Activated CD4-positive, alpha-beta T cell treated with anti-CD3 and anti-CD28 coated beads, Interleukin-2, amount 50 U/mL, for 48 hours (primary cell): ENCODE measurements at places on chromosomes 1 and 21.

- DNase-seq = no peak
Observed at GRCh38 chr1:22365331-22366295, 86.0 kb upstream of the ZBTB40 start.

DNA sequence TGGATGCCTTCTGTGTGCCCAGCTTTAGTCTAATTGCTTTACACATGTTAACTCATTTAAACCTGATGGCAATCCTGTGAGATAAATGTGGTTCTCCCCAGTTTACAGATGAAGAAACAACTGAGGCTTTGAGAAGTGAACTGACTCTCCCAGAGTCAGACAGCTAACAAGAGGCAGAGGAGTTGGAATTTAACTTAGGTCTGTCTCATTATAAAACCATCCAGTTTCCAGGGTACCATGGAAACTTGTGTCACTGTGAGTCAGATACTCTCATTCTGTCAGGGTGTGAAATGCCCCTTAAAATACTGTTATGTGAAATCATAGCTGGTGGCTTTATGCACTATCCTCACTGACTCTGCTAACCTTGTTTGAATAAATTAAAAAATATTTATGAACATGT is 206.6 kb downstream of the PBX1 start:
- no peak for DNase-seq

- DNase-seq = no peak
Observed at GRCh38 chr1:220579317-220579716, 51.4 kb downstream of the MARK1 start.

DNA sequence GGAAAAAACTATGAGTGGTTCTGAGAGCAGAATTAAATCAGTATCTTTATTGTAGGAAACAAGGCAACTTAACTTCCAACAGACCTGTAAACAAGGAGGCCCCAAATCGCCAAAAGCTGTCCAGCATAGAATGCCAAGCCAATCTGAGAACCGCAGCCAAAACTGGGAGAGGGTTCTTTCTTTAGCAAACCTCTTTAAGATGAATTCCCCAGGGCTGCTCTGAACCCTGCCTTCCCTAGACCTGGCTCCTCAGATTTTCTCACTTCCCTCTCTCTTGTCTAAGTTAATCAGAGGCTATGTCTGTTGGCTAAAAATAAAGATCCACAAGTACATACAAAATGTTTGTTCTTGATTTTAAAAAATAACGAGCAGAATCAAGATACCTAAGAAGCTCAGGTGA is 141.4 kb downstream of the SMYD3 start:
- no peak for DNase-seq

GRCh38 chr1:2049718-2050431 is at the start of gene PRKCZ:
PRKCZ (plus strand) TSS chr1:2050411; CDS start chr1:2050631, 220 bp downstream.
- DNase-seq = peak; percentile 91

DNA sequence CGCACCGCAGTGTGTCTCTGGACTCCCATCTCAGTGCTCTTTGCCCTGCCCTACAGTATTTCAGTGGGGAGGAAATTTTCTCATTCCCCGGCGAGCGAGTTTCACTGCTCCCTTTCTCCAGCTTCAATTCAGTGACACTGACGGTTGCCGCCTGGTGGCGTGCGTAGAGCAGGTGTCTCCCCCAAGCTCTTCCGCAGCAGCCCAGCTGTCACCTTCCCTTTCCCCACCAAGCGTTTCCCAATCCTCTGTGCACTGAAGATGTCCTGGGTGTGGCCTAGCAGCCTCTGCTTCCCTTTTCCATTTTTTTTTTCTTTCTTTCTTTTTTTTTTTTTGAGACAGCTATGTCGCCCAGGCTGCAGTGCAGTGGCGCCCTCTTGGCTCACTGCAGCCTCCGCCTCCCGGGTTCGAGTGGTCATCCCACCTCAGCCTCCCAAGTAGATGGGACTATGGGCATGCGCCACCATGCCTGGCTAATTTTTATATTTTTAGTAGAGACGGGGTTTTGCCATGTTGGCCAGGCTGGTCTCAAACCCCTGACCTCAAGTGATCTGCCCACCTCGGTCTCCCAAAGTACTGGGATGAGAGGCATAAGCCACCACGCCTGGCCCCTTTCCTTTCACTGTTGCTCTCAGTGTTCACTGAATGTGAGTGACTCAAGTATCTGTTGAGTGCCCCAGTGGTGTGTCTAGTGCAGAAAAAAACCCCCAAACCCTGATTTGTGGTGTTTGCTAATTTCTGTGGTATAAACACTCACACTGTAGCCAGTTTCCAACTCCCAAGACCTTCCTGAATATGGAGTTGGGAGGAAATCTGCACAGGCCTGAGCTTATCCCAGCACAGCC is 30.1 kb downstream of the TNFRSF1B start:
- DNase-seq = no peak

DNA sequence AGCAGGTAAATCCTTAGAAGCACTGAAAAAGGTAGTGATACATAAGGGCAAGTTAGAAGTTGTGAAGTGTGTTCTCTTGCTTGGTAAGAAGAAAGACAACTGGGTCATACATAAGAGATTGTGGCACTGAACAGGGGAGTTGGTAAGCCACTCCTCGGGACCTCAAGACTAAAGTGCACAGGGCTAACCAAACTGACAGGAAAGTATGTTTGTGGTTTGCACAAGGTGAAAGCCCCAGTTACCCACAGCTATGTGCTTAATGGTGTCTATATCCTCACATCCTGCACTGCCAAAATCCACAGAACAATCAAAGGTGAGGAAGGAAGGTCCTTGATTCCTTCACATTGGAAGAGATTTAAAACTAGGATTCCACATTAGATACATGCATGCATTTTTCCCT is 276.5 kb downstream of the DNM3 start:
- no peak for DNase-seq
